Common myeloid progenitor, CD34-positive (primary cell): ENCODE measurements at places on chromosomes 7 and 10.

GRCh38 chr10:36280890-36281499, 638.9 kb upstream of the FZD8 start:
- no peaks in the 10 kb centered on the region for H3K4me1 ChIP-seq
- H3K27me3 ChIP-seq = no peaks in the 10 kb centered on the region
- H3K36me3 ChIP-seq = no peaks in the 10 kb centered on the region
- no peak overlapping the region for H3K4me3 ChIP-seq
- no peak overlapping the region for H3K27ac ChIP-seq

DNA sequence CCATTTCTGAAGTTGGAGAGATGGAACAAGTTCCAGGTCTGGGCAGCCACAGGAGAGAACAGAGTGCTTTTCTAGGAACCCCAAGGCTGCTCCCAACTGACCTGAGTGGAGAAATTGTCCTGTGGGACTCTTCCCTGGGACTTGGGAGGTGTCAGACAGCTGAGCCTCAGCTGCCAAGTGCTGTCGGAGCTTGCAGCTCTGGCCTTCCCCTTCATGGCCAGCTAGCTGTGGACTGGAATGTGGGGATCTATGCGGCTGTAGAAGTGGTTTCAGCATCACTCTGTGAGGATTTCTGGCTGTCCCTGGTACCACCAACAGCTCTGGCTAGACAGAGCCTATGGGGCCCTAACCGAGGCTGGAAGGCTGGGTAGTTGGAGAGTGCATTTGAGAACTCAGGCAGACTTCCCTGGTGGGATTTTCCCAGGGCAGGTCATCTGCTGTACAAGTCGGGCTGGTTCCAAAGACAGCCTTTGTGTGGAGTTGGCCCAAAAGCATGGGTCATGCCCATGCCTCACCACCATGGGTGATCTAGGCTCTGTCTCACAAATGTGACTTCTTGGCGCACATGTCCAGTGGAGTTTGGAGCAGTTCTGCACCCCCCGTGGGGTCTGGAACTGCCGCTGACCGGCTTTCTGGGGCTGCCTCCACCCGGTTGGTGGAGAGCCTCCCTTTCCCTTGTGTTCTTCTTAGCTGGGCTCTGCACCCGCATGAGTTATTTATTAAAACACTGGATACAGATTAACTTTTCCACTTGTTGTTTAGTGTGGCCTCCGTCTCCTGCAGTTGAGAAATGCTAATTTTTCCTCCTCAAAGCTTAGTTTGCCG, 10.9 kb downstream of the SUFU start:
- H3K4me1 ChIP-seq = no peaks in the 10 kb centered on the region
- H3K4me3 ChIP-seq = no peak overlapping the region
- no peak for DNase-seq
- no peaks in the 10 kb centered on the region for H3K27me3 ChIP-seq
- H3K36me3 ChIP-seq = peaks cover 43% of the 10 kb centered on the region

GRCh38 chr7:144452064-144452463, 48.6 kb upstream of the NOBOX start:
- no peak overlapping the region for H3K27ac ChIP-seq
- no peaks in the 10 kb centered on the region for H3K36me3 ChIP-seq

- peaks cover 4% of the 10 kb centered on the region for H3K36me3 ChIP-seq
- no peak for DNase-seq
- no peak overlapping the region for H3K4me3 ChIP-seq
- no peak overlapping the region for H3K27ac ChIP-seq
- H3K27me3 ChIP-seq = no peaks in the 10 kb centered on the region
These were observed 16.2 kb downstream of the OPTN start for GRCh38 chr10:13115832-13116803.

- no peaks in the 10 kb centered on the region for H3K36me3 ChIP-seq
- H3K4me3 ChIP-seq = no peak overlapping the region
- no peaks in the 10 kb centered on the region for H3K27me3 ChIP-seq
- no peak for DNase-seq
These were observed 111.8 kb upstream of the FEZF1 start for GRCh38 chr7:122416336-122416735.

DNA sequence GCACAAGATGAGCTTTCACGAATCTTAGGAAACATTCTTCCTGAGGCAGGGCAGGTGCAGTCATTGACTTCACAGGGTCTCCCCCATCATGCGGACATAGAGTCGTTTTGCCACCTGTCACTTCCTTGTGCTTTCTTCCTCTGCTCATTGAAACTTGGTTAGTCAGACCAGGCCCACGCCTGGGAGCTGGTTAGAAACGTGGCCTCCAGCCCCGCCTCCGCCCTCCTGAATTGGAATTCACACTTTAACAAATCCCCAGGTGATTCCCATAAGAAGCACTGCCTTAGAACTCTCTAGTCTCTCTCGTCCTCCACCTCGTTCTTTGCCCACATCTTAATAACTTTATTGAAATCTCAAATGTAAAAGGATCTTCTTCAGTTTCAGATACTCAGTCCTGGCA, 265.5 kb upstream of the FZD8 start:
- DNase-seq = no peak
- no peaks in the 10 kb centered on the region for H3K27me3 ChIP-seq
- H3K36me3 ChIP-seq = no peaks in the 10 kb centered on the region
- no peak overlapping the region for H3K4me3 ChIP-seq
- H3K27ac ChIP-seq = no peak overlapping the region
- no peaks in the 10 kb centered on the region for H3K4me1 ChIP-seq

- no peaks in the 10 kb centered on the region for H3K36me3 ChIP-seq
- H3K4me3 ChIP-seq = no peak overlapping the region
- peak; percentile 61 for DNase-seq
- no peaks in the 10 kb centered on the region for H3K27me3 ChIP-seq
- no peak overlapping the region for H3K27ac ChIP-seq
These were observed 80.3 kb upstream of the SCIN start for GRCh38 chr7:12490107-12490688.

DNA sequence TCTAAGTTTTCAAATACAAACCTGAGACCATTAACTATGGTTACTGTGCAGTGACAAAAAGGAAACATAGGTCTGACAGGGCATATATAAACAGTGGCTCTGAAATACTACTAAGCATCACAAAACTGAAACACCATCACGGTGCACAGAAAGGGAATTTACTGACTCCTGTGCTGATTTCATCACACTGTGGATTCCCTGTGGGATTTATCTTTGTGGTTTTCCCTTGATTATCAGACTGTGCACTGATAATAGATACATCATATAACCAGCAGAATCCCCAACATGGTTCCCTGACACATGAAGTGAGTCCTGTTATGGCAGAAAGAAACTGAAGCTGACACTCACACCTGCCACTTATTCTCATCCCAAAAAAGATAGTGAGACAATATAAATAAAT, 676.3 kb upstream of the KCND2 start:
- H3K4me1 ChIP-seq = no peaks in the 10 kb centered on the region
- no peaks in the 10 kb centered on the region for H3K27me3 ChIP-seq
- H3K27ac ChIP-seq = no peak overlapping the region
- DNase-seq = no peak

DNA sequence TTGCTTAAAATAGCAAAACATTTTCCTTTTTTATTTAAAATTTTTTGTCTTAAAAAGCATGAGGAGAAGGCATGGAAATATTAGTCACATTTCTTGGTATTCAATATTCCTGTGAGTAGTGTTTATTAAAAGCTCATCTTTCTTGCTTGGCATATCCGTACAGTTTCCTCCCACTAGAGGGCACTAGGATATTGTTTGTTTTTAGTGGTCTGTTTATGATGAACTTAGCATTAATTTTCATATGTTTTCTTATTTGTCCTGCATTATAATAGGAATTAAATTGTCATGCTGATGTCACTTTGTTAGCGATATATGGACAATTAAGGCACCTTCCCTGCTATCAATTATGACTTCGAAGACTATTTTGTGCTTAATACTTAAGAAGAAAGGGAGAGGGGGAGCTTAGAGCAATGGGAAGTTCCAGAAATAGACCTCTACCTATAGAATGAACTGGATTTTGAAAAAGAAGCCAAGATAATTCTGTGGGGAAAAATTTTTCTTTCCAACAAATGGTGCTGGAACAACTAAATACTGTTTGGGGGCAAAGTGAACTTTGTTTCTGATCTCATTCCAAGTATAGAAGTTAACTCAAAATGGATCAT, 91.0 kb upstream of the STRIP2 start:
- peak; percentile 71 for DNase-seq
- H3K4me1 ChIP-seq = no peaks in the 10 kb centered on the region
- H3K27me3 ChIP-seq = no peaks in the 10 kb centered on the region
- no peak overlapping the region for H3K4me3 ChIP-seq

GRCh38 chr10:25604591-25604990, 329.4 kb upstream of the MYO3A start:
- H3K4me3 ChIP-seq = no peak overlapping the region
- no peaks in the 10 kb centered on the region for H3K4me1 ChIP-seq
- H3K27ac ChIP-seq = no peak overlapping the region
- DNase-seq = no peak
- H3K36me3 ChIP-seq = no peaks in the 10 kb centered on the region

GRCh38 chr10:84565881-84566582, 237.6 kb downstream of the CCSER2 start:
- peaks cover 5% of the 10 kb centered on the region for H3K4me1 ChIP-seq
- no peak for DNase-seq
- H3K27ac ChIP-seq = no peak overlapping the region
- H3K27me3 ChIP-seq = peaks cover 62% of the 10 kb centered on the region
- H3K4me3 ChIP-seq = no peak overlapping the region

DNA sequence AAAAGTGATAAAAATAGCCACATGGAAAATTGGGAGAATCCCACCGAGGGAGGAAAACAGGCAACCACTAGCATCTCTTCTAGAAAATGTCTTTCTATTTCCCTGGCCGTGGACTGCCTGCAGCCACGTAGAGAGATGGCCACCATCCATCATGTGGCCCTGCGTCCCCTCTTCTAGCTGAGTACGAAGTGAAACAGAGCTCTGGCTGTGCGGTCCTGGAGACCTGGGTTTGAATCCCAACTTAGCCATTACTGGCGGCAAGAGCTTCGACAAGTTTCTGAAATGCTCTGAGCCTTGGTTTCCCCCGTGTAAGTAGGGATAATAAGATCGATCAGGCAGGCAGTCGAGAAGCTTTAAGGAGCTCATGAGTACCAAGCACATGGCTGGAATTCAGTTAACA, 32.9 kb downstream of the ZCCHC24 start:
- H3K4me3 ChIP-seq = no peak overlapping the region
- no peak for DNase-seq
- H3K27me3 ChIP-seq = peaks cover 11% of the 10 kb centered on the region
- H3K4me1 ChIP-seq = peaks cover 12% of the 10 kb centered on the region
- H3K36me3 ChIP-seq = no peaks in the 10 kb centered on the region

DNA sequence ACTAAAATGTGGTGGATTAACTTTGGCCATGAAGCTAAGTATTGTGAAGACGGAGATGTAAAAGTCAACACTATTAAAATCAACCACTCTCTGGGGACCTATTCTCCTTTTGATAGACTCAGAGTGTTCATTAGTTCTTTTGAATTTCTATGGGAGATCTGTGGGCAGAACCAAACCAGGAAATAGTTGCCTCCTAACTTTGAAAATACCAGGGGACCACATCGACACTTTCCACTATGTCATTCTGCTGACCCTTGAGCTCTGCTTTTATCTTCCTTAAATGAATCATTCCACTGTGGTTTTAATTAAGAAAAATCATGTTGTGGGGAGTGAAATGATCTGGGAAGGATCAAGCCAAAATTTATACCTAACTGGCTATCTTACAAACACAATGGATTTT, 960.5 kb downstream of the GATA3 start:
- no peak overlapping the region for H3K27ac ChIP-seq
- DNase-seq = no peak

DNA sequence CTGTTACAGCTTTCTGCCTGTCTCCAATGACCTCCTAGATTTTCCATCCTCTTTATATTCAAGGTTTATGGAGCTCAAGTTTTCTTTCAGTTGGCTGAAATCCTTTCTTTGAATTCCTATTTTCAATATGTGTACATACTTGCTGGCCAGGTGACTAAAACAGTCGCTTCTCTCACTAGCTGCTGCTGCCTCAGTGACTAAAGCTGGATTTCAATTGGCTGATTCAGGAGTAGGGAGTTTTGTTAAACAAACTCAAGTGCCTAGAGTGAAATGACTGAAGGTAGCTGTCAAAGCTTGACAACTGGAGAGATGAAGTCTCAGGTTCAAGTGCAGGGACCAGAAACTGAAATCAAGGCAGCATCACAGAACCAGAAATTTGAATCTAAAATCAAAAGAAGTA, 6.7 kb upstream of the POLR1F start:
- H3K4me3 ChIP-seq = no peak overlapping the region
- H3K27ac ChIP-seq = no peak overlapping the region
- H3K36me3 ChIP-seq = no peaks in the 10 kb centered on the region

- H3K4me3 ChIP-seq = no peak overlapping the region
- DNase-seq = no peak
- no peaks in the 10 kb centered on the region for H3K27me3 ChIP-seq
- H3K27ac ChIP-seq = no peak overlapping the region
- no peaks in the 10 kb centered on the region for H3K36me3 ChIP-seq
These were observed 179.4 kb downstream of the CDK14 start for GRCh38 chr7:90775383-90775965.

GRCh38 chr7:17109020-17109419, 189.4 kb upstream of the AHR start:
- no peak for DNase-seq
- no peaks in the 10 kb centered on the region for H3K36me3 ChIP-seq
- H3K27me3 ChIP-seq = no peaks in the 10 kb centered on the region
- no peak overlapping the region for H3K27ac ChIP-seq

DNA sequence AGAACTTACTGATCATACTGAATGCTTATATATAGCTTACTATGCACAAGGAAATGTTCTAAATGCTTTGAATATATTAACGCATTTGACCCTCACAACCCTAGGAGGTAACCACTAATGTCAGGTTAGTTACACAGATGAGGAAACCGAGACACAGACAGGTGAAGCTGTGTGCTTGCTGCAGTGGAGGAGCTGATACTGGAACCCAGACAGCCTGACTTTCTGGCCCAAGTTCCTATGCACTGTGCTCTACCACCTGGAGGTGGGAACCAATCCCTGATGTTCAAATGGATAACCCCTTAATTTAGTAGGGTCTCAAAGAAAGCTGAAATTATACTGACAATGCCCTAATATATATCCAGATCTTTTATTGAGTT, 119.6 kb downstream of the SORBS1 start:
- peaks cover 5% of the 10 kb centered on the region for H3K4me1 ChIP-seq
- no peak for DNase-seq
- H3K36me3 ChIP-seq = no peaks in the 10 kb centered on the region

GRCh38 chr10:33211106-33211878, 123.2 kb downstream of the NRP1 start:
- no peak overlapping the region for H3K4me3 ChIP-seq
- peaks cover 6% of the 10 kb centered on the region for H3K4me1 ChIP-seq
- peak; percentile 52 for DNase-seq
- H3K27me3 ChIP-seq = no peaks in the 10 kb centered on the region
- H3K27ac ChIP-seq = no peak overlapping the region
